ENCODE measurements at places on chromosomes 12 and 14. TPM values are rescaled to one million over a fixed set of nuclear protein-coding genes. Genes with fewer than 3 reads are reported as not detected.

Gene JPH4
- total RNA-seq: 0.13 TPM

Gene AQP6
- not detected for total RNA-seq

Gene CYP27B1
- total RNA-seq: not detected

Gene LHX5
- total RNA-seq: not detected

Gene ACVRL1
- total RNA-seq: 35.1 TPM

Gene KRT77
- total RNA-seq: not detected

Gene FOXM1
- total RNA-seq: 1.5 TPM

DNA sequence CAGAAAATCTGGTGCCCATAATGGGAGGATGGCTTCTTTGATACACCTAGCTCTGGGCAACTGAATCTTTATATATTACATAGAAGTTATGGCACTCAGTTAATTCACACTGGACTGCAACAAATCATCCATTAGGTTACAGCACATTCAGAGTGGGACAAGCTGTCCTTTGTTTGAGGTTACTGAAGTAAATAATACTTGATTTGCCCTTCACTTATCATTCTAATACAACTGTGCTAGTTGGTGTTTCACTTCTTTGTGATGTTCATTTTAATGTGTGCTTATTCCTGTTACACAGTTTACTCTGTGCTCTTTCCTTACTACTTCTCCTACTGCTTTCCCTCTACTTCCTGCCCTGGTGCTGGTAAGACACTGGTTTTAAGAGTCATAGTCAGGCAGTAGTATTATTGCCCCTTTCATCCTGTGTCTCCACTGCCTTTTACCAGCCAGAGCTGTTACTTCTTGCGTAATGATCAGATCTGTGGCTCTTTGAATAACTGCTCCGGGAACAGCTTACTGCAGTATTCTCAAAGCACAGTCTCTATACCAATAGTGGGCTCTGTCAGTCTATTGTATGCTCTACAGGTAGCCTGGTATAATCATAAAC lies 36.4 kb upstream of the GXYLT1 start:
- DNase-seq: no peak

DNA sequence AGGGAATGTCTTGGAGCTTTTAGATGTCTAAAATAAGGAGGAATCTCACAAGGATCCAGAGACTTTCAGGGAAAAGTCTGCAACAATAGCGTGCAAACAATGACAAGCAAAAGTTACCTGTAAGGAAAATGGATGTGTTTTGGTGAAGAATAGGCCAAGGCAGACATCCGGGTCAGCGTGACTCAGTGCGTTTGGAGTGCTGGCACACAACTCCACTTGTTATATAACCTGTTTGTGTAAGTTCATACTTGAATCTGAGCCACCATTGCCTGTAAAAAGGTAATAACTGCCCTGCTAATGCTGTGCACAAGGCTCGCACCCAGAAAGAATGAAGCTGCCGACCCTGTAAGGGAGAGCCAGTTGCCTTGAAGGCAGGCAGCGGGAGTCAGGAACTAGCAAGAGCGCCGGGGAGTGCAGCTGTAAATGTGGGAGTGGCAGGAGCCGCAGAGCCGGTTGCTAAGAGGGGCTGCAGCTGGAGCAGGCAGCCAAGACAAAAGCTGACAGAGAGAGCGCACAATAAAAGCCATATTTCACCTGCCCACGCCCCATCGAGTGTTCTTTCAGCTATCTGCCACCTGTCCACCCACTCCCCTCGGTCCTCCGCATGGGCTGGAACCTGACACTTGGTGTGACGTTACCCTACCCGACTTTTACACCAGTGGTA lies 638.5 kb upstream of the MIS18BP1 start:
- no peak for DNase-seq

- DNase-seq: no peak
Observed at GRCh38 chr14:97029800-97030199, 232.6 kb downstream of the VRK1 start.

DNA sequence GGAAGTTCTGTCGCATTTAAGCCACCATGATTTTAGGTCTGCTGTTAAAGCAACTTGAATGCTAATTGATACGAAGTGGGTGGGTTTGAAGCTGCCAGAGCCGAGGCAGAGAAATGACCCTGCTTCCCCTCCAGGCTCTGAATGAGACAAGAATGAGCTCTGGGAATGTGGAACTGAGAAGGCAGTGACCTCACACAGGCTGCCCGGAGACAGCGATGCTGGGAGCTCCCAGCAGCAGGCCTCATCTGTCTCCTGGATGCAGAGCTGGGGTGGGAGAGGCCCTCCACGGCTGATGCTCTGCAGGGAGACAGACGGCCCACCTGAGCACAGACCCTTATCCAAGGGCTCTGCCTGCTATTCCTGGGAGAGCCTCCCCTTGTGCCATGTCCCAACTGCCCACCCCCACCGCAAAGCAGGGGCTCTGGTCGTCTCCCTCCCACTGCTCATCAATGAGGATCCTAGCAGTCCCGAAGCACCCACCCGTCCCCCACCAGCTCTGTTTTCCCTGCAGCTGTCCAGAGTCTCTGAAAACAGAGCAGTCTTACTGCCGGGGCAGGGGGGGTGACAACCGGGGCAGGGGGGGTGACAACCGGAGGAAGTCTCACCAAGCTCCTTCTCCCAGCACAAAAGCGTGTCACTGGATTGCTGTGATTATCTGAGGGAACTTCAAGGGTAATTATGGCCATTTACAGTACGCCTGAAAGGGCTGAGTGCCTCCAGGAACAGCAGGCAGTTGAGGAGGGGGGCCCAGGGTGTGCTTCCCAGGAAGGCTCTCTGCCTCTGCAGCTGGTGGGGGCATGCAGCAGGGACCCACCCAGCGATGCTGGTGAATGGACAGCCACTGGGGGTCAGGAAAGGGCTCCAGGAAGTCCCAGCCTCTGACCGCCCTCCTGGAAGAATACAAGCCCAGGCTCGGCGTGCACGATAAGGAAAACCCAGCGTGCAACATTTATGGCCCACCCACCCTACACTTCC lies 67.8 kb downstream of the CHGA start:
- peak; percentile 46 for DNase-seq

DNA sequence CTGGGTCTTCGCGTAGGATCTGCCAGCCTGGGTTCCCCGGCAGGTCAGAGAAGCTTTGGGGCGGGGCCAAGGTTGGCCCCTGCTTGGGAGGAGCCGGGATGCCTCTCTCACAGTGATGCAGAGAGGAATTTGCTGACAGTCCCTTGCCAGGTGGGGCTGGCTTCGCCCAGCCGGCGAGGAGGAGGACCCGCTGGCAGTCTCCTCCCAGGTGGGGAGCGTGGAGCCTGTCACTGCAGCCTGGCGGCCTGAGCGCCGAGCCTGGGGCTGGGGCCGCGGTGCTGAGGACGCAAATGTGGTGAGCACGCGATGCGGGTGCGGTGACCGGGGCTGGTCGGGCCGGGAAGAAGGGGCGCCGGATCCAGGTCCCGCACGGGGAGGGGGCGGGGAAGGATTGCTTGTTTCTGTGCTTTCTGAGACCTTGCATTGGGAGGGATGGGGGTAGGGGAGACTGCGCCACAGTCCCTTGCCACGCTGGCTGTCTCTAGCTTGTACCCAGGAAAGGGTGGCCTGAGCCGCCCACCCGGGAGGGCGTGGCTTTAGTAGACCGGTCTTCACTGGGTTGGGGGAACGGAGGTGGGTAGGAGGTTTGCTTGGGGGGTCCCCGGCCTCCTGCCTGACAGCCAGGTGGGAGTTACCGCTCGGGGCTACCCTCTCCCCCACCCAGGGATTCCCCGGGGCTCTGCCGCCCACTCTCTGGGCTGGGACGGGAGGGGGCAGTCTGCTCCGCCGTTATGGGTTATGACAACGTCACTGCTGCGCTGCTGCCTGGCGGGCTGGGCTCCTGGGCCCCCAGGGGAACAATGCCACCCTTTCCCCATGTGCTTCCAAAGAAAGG lies at the start of gene TMEM63C:
Gene TMEM63C, plus strand, starts transcription at position 196 of the 835 bp plus-strand sequence. CDS start 37,016 bp downstream, outside the sequence.
- no peak for DNase-seq

DNA sequence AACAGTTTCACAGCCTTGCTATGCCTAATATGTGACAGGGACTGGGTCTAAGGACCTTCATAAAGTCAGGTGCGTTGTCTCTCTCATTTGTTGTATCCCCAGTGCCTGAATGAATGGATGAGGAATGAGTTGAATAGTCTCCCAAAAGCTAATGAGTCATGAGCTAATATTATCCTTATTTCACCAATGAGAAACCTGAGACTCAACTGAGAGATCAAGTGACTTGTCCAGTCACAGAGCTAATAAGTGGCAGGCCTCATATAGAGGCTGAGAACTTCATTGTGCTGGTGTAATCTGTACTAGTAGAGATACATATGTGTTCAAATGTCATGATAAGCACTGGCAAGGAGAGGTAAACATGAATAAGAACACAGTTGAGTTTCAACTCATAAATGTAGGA lies 612.4 kb downstream of the NRXN3 start:
- no peak for DNase-seq

GRCh38 chr14:101518611-101519473 lies 42.5 kb upstream of the DIO3 start:
- peak; percentile 72 for DNase-seq

GRCh38 chr14:77111021-77111420 lies 13.0 kb downstream of the CIPC start:
- DNase-seq: no peak

- DNase-seq: no peak
Observed at GRCh38 chr12:44976246-44976645, 74.7 kb downstream of the DBX2 start.
